ENCODE measurements at places on chromosomes 4 and X.

DNA sequence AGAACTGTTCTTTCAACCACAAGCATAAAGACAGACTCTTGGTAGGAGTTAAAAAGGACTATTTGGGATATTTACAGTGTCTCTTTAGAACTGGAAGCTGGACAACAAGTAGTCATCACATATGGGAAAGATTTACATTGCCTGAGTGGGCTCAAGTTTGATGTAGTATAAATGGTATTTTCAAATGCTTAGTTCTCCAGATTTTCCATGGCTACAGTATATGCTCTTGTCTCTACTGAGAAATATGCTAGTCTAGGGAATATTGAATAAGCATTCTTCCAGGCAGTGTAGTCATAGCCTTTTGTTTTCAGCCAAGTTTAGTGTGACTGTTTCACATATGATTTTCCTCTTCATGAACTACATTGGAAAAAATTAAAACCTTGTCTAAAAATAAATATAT lies 315.6 kb downstream of the ARHGAP24 start:
- no peaks in the 10 kb centered on the region for H3K27me3 ChIP-seq
- H3K36me3 ChIP-seq, result no peaks in the 10 kb centered on the region
- peaks cover 40% of the 10 kb centered on the region for H3K4me1 ChIP-seq
- no peak for DNase-seq

GRCh38 chr4:112633477-112634235 lies 3.1 kb downstream of the ZGRF1 start:
- H3K36me3 ChIP-seq, result no peaks in the 10 kb centered on the region
- H3K27me3 ChIP-seq, result no peaks in the 10 kb centered on the region
- DNase-seq, result no peak
- no peak overlapping the region for H3K4me3 ChIP-seq
- H3K4me1 ChIP-seq, result peaks cover 2% of the 10 kb centered on the region

- H3K27ac ChIP-seq, result no peak overlapping the region
- no peak for DNase-seq
- H3K4me1 ChIP-seq, result peaks cover 5% of the 10 kb centered on the region
Measured at GRCh38 chrX:96436105-96436504, 248.5 kb upstream of the DIAPH2 start.

GRCh38 chr4:46492394-46492793 lies 102.5 kb upstream of the GABRA2 start:
- H3K27ac ChIP-seq, result no peak overlapping the region
- peaks cover 2% of the 10 kb centered on the region for H3K4me1 ChIP-seq
- no peak overlapping the region for H3K4me3 ChIP-seq
- no peaks in the 10 kb centered on the region for H3K36me3 ChIP-seq

- no peak for DNase-seq
- H3K4me3 ChIP-seq, result no peak overlapping the region
- no peak overlapping the region for H3K27ac ChIP-seq
- H3K27me3 ChIP-seq, result no peaks in the 10 kb centered on the region
- H3K36me3 ChIP-seq, result no peaks in the 10 kb centered on the region
Measured at GRCh38 chrX:130887376-130887775, 15.6 kb downstream of the ENOX2 start.

DNA sequence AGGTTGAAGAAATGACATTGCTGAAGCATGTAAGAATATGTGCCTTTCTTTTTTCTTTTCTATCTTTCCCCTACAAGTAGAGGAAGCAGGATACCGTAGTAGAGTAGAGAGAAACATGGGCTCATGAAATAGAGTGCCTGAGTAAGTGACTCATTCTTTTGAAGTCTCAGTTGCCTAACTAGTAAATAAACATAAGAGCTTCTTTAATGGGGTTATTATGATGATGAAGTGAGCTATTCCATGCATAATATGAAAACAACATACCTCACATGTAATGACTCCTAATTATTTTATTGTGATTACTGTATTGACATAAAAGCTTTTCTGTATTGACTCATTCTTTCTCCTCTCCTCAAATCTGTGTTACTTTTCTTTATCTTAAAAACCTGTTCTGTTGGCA lies 1538.2 kb downstream of the TECRL start:
- no peak overlapping the region for H3K27ac ChIP-seq
- no peaks in the 10 kb centered on the region for H3K27me3 ChIP-seq
- no peak for DNase-seq
- no peak overlapping the region for H3K4me3 ChIP-seq
- no peaks in the 10 kb centered on the region for H3K36me3 ChIP-seq

DNA sequence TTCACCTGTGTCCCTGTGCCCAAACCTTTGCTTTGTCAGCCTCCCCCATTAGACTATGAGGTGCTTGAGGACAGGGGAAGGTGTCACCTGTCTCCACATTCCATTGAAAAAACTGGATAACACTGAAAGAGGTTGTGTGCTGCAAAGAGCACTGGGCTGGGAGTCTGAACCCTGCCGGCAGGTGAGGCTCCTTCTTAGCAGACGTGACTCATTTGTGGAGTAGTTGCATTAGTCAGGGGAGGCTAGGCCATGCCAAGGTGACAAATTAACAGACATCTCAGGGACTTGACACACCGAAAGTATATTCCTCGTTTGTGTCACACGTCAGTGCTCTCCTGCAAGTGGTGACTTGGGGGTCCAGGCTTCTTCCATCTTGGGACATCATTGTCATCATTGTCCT lies 95.9 kb upstream of the STX18 start:
- H3K27ac ChIP-seq, result no peak overlapping the region
- no peak for DNase-seq
- no peaks in the 10 kb centered on the region for H3K27me3 ChIP-seq
- peaks cover 25% of the 10 kb centered on the region for H3K4me1 ChIP-seq
- H3K4me3 ChIP-seq, result no peak overlapping the region

- no peaks in the 10 kb centered on the region for H3K36me3 ChIP-seq
- H3K4me3 ChIP-seq, result no peak overlapping the region
- H3K27me3 ChIP-seq, result no peaks in the 10 kb centered on the region
- DNase-seq, result no peak
- peaks cover 33% of the 10 kb centered on the region for H3K4me1 ChIP-seq
Measured at GRCh38 chr4:182174979-182175378, 68.2 kb upstream of the TENM3 start.

- H3K4me3 ChIP-seq, result no peak overlapping the region
- no peaks in the 10 kb centered on the region for H3K36me3 ChIP-seq
- no peak overlapping the region for H3K27ac ChIP-seq
- DNase-seq, result no peak
Measured at GRCh38 chrX:13533726-13534125, 35.7 kb upstream of the EGFL6 start.

DNA sequence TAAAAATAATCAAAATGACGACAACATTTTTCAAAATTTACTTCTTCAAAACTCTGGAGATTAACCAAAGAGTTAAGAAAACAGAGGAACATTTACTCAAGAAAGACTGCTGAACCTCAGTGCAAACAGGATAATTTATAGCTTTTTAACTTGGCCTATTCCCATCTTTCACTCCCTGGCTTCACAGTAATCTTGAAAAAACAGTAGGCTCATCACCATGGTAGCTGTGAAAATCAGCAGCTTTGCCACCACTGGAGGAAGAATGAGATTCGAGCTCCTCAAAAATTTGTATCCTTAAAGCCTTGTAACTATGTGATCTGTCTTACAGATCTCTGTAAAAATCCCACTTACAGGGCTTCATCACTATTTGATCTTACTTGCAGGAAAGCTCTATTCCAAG lies 447.7 kb upstream of the CTSO start:
- H3K27me3 ChIP-seq, result no peaks in the 10 kb centered on the region
- no peaks in the 10 kb centered on the region for H3K4me1 ChIP-seq
- peaks cover 13% of the 10 kb centered on the region for H3K36me3 ChIP-seq
- DNase-seq, result no peak
- no peak overlapping the region for H3K27ac ChIP-seq

DNA sequence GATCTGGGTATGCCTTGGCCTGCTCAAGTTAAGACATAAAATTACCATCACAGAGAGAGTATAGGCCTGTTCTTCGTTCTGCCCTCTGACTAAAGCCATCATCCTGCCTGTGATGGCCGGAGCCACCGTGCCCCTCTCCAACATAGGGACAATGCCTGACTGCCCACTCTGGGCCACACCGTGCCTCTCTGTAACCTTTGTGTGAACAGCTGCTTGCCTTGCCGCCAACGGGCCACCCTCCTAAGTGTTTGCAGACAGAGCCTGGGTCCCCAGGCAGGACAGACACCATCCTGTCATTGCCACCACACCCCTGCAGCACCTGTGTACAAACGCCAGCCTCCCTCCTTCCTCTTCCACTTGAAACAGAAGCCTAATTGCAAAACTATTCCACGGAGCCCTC lies 298.7 kb upstream of the TENM3 start:
- no peaks in the 10 kb centered on the region for H3K36me3 ChIP-seq
- H3K4me3 ChIP-seq, result no peak overlapping the region
- DNase-seq, result no peak
- no peak overlapping the region for H3K27ac ChIP-seq
- H3K4me1 ChIP-seq, result peaks cover 39% of the 10 kb centered on the region

- H3K4me3 ChIP-seq, result no peak overlapping the region
- no peaks in the 10 kb centered on the region for H3K27me3 ChIP-seq
- H3K4me1 ChIP-seq, result no peaks in the 10 kb centered on the region
Measured at GRCh38 chr4:77711469-77711868, 105.8 kb downstream of the CXCL13 start.

DNA sequence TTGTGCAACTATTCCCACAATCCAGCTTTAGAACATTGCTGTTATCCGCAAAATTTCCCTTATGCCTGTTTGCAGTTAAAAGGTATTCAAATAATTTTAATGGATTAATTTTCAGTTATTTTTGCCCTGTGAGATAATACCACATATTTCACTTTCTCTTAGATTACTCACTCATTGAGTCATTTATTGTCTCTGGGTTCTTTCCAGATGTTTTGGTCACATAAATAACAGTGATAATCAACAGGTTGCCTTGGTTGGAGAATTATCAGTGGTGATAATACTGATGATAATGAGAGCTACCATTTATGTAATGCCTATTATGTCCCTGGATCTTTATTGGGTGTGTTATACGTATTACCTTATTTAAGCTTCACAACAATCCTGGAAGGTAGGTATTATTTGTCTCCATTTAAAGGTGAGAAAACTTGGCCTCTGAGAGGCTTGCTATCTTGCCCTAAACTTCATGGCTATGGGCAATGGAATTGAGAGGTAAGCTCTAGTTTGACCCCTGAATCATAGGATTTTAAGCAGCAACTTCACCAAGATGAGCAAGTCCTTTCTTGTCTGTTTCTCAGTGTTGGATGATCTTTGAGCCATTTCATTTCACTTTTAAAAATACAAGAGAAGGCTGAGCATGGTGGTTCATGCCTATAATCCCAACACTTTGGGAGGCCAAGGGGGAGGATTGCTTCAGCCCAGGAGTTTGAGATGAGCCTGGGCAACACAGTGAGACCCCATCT lies 87.4 kb downstream of the KIT start:
- no peaks in the 10 kb centered on the region for H3K27me3 ChIP-seq
- no peak for DNase-seq
- no peak overlapping the region for H3K4me3 ChIP-seq
- no peak overlapping the region for H3K27ac ChIP-seq

- no peak overlapping the region for H3K4me3 ChIP-seq
- no peak for DNase-seq
- H3K27ac ChIP-seq, result no peak overlapping the region
Measured at GRCh38 chr4:154534296-154534695, 15.9 kb downstream of the PLRG1 start.

DNA sequence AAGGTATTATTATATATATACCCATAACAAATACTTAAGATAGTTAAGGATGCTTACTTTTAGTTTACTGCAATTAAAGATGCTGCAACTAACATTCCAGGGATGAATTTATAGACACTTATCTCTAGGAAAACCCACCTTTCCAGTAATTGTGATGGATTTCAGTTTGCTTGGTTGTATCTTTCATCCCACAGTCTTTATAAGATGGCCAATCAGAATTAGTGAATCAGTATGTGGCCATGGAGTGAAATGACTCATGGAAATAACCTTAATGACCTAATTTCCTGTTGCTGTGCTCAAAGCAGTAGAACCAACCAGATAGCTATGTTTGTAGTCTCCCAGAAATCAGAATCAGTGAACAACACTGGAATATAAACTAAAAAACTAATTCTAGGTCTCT lies 26.4 kb downstream of the MOSPD2 start:
- no peaks in the 10 kb centered on the region for H3K4me1 ChIP-seq
- DNase-seq, result no peak
- H3K27ac ChIP-seq, result no peak overlapping the region
- peaks cover 22% of the 10 kb centered on the region for H3K36me3 ChIP-seq
- H3K4me3 ChIP-seq, result no peak overlapping the region

GRCh38 chr4:38993683-38994082 lies 38.5 kb downstream of the TMEM156 start:
- DNase-seq, result no peak
- no peak overlapping the region for H3K4me3 ChIP-seq
- no peaks in the 10 kb centered on the region for H3K36me3 ChIP-seq
- H3K4me1 ChIP-seq, result no peaks in the 10 kb centered on the region
- H3K27ac ChIP-seq, result no peak overlapping the region

DNA sequence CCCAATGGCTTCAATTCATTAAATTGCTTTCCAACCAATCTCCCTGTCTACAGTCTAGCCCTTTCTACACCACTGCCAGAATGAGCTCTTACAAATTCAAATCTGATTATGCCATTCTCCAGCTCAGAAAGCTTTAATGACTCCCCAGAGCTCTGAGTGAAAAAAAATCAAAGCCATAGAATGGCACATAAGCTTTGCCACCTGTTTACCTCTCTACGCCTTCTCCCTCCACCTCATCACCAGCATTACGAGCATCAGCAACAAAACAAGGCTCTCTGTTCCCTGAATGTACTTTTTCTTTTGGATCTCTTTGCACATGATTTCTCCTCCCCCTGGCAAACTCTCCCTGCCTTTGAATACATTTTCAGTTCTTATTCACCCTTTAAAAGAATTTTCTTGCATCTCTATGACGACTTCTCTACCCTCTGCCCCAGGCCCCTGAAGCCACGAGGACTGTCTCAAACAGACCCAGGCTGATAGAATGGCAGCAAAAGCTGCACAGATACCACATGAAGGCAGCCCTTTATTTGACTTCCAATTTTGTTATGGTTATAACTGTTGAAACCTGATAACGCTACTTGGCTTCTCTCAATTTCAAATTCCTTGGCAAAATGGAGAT lies 516.0 kb downstream of the PCDH7 start:
- H3K27me3 ChIP-seq, result no peaks in the 10 kb centered on the region
- H3K4me1 ChIP-seq, result peaks cover 5% of the 10 kb centered on the region
- H3K4me3 ChIP-seq, result no peak overlapping the region
- no peak overlapping the region for H3K27ac ChIP-seq

DNA sequence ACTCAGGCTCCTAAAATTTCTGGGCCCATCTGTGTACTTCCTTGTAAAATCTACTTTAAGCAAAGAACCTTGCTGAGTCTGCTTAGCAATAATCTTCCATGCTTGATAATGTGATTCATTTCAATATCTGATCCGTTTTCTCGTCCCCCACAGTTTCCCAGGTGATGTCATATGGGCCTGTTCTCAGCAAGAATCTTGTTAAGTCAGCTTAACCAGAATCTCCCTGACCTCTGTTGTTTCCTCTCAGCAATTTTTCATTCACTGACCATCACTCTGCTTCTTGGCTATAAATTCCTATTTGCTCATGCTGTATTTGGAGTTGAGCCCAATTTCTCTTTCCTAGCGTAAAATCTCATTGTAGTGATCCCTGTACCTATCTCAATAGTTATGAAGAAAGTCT lies 13.9 kb downstream of the CSN2 start:
- H3K36me3 ChIP-seq, result no peaks in the 10 kb centered on the region
- H3K4me3 ChIP-seq, result no peak overlapping the region
- no peak overlapping the region for H3K27ac ChIP-seq
- H3K27me3 ChIP-seq, result no peaks in the 10 kb centered on the region
- DNase-seq, result no peak
